A673 (cell line): ENCODE measurements at places on chromosomes 12 and 14.

DNA sequence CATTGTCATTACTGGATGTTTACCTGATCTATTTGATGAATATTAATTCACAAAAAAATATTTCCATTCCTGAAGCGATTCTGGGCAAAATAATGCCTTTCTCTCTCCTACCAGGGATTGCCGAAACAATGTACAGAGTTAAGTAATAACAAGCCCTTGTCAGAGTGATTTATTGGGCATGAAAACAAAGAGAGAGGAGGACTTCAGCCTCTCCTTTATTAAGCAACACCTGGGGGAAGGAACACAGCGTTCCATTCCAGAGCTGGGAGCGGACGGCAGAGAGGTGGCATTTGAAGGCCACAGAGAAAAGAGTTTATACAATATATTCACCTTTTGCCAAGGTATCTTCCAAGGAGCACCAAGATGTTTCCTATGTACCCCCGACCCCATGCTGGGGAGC lies 165.8 kb downstream of the KSR2 start:
- no peak overlapping the region for H3K27ac ChIP-seq
- peaks cover 24% of the 10 kb centered on the region for H3K27me3 ChIP-seq
- no peaks in the 10 kb centered on the region for H3K36me3 ChIP-seq
- H3K4me3 ChIP-seq: no peak overlapping the region
- no peak for DNase-seq

DNA sequence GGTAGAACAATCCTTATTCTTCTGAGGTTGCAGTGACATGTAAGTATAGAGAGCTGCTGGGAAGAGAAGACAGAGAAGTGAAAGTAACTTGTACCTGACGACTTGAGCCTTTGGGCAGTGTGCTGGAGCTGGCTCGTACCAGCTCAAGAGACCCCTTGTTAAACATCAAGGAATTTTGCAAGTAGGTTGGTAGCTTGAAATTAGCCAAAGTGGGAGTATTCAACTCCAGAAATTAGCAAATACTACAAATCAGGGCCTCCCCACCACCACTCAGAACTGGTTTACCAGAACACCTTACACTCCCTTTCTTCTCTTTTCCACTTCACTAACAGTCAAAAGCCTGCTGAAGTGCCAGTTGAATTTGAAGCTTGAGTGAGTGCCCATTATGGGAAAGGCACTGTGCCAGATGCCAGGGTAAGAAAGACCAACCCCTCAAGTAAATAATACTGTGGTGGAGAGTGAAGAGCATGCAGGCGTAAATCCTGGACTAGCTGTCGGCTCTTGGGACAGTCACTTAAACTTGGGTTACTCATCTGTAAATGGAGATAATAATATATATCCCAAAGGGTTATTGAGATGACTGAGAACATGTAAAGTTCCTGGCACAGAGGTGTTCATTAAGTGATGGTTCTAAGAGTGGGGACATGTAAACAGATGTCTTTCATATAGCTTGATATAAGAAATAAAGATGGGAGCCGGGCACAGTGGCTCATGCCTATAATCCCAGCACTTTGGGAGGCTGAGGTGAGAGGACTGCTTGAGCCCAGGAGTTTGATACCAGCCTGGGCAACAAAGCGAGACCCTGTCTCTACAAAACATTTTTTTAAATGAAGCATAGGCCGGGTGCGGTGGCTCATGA lies 27.0 kb upstream of the EID3 start:
- H3K4me1 ChIP-seq: no peaks in the 10 kb centered on the region
- no peaks in the 10 kb centered on the region for H3K27me3 ChIP-seq
- no peak for DNase-seq
- no peak overlapping the region for H3K27ac ChIP-seq

DNA sequence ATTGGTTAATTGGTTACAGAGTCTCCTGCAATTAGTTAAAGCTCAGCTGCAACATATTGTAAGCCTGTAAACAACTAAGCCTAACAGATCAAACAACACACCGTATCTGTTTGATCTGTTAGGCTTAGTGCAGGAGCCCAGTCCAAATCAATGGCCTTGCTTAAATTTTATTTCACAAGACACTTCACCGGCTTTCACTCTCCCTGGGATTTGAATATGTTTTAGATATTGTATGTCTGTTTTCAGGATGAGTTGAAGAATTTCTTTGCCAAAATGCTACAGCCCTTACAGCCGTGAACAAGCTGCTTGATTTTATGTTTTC lies 5.5 kb upstream of the RNASE1 start:
- no peak for DNase-seq
- no peaks in the 10 kb centered on the region for H3K4me1 ChIP-seq
- no peaks in the 10 kb centered on the region for H3K36me3 ChIP-seq

DNA sequence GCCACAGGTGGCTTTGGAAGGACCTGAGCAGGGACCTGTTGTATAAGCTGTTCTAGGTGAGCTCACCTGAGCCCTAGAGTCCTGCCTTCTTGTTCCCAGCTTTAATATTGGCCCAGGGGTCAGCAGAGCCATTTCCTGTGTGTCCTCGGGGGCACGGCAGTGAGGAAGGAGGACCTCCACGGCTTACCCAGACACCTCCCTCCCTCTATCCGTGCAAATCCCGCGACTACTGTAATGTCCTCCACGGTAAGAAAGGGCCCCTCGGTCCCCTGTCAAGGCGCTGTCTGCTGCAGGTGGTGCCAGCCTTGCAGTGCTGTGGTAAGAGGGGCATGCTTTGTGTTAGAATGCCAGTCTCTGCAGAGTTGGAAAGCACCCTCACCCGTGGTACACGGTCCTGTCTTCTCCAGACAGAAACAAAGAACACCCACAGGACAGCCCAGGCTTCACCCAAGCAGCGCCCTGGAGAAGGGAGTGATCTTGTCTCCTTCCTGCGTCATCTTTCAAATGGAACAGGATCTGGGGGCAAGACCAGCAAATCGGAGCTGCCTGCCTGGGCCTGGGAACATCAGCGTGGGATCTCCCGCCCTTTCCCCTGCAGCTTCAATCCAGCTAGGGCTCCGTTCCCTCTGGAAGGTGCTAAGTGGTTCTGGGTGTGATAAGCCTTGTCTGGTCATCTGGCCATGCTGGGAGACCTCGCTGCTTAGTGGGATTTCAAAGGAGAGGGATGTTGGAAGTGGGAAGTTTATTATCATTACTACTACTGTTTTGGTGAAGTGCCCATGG lies 20.2 kb upstream of the FZD10 start:
- no peak for DNase-seq
- H3K4me3 ChIP-seq: no peak overlapping the region
- no peaks in the 10 kb centered on the region for H3K36me3 ChIP-seq
- no peaks in the 10 kb centered on the region for H3K4me1 ChIP-seq
- H3K27ac ChIP-seq: no peak overlapping the region
- peaks cover 8% of the 10 kb centered on the region for H3K27me3 ChIP-seq

DNA sequence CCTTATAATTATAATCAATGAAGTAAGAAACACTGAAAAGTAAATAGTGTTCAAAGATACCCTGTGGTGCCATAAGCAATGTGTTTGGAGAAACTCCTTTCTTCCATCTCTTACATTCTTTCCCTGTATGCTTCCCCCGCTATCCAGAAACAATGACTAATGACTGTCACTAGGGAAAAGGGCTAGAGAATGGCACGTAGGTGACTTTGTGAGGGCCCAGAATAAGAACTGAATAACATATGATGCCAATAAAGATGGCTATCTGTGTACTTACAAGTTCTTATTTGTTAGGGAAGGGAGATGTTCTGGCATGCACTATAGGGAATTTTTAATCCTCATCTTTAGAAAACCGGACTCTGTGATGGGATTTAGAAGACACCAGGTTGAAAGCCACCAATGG lies 4.7 kb upstream of the KRT7 start:
- no peak for DNase-seq
- H3K4me3 ChIP-seq: no peak overlapping the region
- H3K36me3 ChIP-seq: no peaks in the 10 kb centered on the region
